ENCODE measurements at places on chromosomes 5 and 9.

DNA sequence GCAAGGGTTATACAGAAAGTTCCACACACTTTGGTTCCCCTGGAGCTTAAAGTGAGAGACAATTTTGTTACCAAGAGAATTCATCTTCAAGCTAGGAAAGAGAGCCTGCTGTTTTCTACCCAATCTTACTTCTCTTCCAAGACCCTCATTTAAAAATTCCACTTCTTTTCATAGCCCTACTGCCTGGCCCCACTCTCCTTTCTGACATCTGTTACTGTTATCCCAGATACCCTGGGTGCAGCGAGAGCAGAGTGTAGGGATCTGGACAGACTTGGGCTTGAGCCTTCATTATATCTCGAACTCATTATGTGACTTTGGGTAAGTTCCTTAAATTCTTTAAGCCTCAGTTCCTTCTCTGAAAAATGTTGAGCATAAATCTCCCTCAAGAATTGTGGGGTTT, 263.1 kb downstream of the ASTN2 start:
- DNase-seq = no peak

DNA sequence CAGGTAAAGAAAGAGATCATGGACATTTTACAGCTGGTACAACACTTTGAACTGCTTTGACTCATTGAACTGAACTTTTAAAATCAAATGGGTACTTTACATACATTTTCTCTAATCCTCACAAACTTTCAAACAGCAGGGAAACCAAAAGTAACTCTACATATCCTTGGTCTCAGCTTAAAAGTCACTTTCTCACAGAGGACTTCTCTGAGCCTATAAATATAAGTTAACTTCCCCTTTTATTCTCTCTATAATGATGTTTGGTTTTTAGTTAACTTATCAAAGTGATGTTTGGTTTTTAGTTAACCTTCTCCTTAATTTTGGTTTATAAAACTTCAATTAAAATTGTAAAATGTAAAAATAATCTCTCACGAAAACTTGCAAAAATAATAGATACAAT, 209.8 kb downstream of the MCTP1 start:
- DNase-seq = no peak

GRCh38 chr5:160514866-160515265, 93.2 kb downstream of the PTTG1 start:
- no peak for DNase-seq

DNA sequence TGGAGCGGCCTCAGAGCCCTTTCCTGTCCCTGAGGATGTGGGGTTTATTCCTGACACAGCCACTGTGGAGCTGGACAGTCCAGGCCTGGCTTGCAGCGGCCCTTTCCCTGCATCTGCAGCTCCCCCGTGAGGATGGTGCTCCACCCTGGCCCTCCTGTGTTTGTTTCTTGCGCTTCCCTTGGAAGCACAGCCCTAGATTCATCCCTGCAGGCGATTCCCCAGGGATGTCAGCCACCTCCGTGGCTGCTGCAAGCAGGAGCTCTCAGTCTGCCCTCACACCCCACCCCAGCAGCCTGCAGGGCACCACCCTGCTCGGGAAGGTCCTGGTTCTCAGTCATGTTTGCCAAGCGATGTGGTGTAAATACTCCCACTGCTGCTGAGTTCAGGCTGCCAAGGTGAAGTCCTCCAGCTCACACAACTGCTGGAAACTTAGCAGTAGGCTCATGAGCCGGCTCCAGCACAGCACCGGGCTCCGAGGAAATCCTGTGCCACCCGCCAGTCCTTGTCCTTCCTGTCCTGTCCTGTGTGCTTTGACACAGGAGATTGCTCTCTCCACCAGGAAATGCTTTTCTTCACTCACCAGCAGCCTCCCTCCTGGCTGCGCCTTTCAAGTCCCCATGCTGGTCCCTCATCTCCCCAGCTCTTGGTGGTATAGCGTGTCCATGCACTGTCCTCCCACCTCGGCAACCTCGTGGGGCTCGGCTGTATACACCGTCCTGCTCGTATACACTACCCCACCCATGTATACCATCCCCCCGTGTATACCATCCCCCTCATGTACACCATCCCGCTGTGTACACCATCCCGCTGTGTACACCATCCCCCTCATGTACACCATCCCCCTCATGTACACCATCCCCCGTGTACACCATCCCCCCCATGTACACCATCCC, 16.2 kb downstream of the ROPN1L start:
- no peak for DNase-seq

DNA sequence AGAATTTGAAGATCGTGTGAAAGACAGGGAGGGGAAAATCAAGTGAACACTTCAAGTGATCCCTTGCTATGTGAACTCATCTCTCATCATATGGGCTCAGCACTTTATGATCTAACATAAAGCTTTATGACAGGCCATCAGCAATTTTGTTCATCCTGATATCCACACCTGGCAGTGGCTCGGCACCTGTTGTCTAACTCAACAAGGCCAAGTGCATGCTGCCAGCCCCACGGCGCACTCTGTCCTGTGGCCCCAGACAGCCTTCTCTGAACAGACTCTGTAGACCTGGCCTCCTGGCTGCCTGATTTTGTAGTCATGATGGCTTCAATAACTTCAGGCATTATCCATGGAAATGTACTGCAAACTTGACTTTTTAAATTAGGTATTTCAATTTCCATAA, 106.3 kb downstream of the MEF2C start:
- DNase-seq = no peak

GRCh38 chr5:12645582-12645981, 741.3 kb upstream of the CTNND2 start:
- DNase-seq = no peak

DNA sequence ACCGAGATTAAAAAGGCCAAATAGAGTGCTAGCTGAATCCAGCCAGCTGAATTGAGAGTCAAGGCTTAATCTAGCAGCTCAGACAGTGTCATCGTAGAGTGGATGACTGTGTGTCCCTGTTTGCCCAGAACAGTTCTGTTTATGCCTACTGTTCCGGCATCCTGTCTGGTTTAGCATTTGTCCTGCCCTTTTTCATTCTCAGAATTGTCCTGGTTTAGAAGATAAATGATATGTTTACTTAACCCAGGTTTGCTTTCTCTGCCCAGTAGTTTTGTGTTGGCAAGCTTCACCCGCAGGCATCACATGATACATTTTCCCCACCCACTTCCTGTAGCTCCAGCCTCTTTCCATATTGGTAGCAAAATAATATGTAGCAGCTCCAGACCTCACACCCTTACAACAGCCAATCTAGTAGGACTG, 41.3 kb upstream of the ZSWIM6 start:
- DNase-seq = no peak

- no peak for DNase-seq
Measured at GRCh38 chr9:127463911-127464310, 12.6 kb downstream of the LRSAM1 start.

DNA sequence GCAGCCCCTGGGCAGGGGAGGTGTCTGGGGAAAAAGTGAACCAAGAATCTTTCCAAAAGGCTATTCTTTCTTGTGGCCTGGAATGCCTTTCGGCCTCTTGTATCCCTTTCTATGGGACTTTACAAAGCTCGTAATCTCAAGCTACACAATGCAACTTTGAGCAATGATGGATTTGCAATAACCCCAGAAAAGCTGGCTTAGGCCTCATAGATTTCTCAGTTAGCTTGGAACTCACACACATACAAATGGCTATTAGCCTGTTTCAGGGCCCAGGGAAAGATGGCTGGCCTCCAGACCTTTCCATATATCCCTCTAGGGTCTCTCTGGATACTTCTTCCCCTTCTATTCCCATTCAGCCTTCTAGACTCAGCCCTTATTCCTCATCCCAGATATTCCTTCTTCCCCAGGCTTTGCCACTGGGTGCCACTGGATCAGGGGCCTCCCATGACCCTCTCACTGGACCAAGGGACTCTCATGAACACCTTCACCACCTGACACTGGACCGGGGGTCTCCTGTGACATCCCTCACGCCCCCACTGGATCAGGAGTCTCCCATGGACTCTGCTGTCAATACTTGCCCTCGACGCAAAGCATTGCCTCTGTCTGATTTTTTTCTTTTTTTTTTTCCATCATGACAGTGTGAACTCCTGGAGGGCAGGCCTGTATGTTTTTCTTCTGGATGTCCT, 59.5 kb downstream of the RAD23B start:
- no peak for DNase-seq

- no peak for DNase-seq
Measured at GRCh38 chr9:77697238-77697984, 49.3 kb upstream of the GNA14 start.

GRCh38 chr9:107755246-107755645, 265.7 kb upstream of the KLF4 start:
- no peak for DNase-seq

DNA sequence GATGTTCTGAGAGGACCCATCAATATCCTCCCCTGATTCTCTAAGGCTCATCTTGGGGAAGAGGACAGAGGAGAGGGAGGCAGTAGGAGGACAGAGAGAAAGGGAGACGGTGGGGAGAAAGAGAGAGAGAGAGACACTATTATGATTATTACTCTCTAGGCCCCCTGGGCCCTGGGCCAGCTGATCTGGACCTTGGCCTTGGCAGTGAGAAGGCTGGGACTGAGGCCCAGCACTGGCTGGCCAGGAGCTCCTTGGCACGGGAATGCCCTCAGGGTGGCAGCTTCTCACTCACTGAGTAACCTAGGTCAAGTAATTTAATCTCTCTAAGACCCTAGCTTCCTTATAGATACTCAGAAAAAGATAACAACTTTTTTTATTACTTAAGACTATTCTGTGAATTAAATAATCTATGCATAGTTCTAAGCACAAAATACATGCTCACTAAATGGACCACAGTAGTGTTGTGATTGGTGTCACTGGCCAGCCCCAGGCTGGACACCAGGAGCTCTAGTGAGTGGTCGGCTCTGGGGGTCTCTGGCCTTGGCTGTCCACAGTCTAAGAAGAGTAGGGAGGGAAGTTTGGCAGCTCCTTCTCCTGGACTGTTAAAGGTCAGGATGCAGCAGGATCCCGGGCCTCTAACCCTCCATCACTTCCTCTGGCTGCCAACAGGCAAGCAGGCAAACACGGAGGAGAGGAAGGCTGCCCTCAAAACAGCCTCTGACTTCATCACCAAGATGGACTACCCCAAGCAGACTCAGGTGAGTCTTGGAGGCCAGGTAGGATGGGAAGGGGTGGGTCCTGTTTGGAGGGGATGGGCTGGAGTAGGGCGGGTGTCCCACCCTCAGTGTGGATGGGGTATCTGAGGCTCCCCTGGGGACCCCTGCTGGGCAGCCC, 50.0 kb downstream of the GSN start:
- no peak for DNase-seq

DNA sequence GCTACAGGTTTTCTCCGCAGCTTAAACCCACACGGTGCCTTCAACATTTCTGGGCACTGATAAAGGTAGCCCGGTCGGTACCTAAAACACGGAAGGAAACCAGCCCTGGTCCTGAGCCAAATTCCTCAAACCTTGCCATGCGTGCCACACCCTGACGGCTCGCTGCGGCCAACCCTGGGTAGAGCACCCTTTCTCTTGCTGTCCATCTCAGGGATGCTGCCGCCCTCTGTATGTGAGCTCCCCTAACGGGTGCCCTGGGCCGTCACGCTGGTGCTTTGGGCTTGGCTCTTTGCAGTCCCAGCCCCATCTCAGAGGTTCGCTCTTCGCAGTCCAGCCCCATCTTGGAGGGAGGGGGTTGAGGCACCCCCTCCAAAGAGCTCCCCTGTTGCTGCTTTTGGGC, 43.9 kb downstream of the PNPLA7 start:
- no peak for DNase-seq

DNA sequence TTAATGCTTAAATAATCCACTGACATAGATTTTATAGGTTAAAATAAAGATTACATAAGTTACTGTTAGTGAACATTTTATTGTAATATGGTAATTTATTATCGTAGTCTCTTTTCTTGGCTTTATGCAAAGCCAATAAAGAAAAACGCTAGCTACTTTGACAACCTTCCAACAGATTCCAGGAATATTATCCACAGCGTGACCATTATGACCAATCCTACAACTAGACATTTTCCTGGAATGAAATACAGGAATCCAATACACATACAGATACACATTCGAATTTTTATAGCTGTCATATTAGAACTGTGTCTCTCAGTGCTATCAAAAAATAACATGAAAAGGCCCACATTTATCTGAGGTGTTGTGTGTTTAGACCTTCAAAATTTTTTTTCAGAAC, 13.1 kb downstream of the RPS23 start:
- DNase-seq = no peak

DNA sequence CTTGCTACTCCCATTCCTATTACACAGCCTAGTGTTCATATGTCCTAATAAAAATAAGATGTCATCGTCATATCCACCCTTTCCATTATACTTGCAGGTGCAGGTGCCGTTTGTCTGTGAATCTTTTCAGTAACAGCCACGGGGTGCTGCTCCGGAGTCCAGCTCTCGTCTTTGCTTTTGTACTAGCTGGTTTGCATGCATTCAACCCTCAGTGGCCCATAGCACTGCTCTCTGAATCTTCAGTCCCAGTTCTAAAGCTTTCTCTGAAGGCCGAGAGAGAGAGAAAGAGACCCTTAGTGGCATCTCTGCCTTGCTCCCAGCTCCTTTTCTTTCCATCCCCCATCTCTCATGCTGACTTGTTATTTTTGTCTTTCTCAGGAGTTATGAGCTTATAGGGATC, 468.5 kb downstream of the TMEM232 start:
- no peak for DNase-seq

DNA sequence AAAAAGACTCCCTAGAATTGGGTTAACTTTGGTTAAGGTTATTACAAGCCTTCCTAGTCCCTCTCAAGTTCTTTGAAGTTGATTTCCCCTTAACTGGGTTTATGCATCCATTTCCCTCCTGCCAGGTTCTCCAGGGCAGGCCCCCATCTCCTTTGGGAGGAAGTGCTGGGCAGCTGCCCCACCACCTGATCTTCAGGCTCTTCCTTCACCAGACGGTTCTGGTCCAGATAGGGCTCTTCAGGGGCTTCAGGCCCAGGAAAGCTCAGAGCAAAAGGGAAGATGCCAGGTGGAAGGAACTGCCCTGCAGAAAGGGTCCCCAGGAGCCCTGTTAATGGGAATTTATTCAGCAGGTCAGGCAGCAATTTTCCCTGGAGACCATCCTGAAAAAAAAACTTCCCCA, 2.1 kb downstream of the SMIM32 start:
- no peak for DNase-seq

DNA sequence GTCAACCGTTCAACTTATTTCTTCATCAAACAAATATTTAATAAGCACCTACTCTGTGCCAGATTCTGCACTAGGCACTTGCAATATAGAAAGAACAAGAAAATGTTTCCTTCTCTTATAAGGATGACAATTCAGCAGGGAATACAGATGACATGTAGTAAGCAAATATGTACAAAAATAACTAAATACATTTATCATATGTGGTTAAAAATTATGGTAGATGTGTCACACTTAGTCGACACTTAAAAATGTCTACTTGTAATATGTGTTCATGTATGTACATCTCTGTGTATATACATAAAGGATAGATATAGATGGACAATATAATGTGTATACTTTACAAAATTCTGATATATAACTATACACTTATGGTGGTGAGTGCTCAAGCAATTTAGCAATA, 417.0 kb upstream of the MEF2C start:
- no peak for DNase-seq

Measured in activated naive CD4-positive, alpha-beta T cell (primary cell).